Stimulated activated CD4-positive, alpha-beta T cell treated with anti-CD3 and anti-CD28 coated beads, Interleukin-15, amount 100 ng/mL, for 24 hours (primary cell): ENCODE measurements at places on chromosomes 5 and 9.

- no peak for DNase-seq
Observed at GRCh38 chr9:7174884-7175283, 417.1 kb downstream of the KDM4C start.

DNA sequence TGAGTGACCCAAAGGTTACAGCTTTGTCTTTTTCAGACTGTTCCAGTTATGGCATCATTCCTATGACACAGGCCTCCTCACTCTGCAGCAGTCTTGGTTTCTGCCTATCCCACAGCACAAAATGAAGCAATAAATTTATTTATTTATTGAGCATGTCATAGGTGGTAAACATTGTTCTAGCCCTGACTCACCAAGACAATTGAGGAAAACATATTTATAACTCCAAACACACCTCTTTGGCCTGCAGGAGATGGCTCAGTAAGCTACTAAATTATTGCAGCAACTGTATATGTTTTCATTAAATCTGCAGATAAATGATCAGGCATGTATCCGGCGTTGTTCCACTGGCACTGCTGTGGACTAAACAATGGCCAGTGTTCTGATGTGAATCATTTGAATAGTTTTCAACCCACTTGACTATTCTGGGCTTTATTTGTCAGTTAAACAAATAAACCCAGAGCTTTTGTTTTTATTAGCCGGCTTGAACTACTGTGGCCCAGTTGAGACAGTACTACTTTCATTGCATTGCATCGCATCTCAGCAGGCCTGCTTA is 83.2 kb downstream of the FOXD1 start:
- no peak for DNase-seq

GRCh38 chr5:168974082-168974481 is 326.9 kb downstream of the SLIT3 start:
- DNase-seq = no peak

DNA sequence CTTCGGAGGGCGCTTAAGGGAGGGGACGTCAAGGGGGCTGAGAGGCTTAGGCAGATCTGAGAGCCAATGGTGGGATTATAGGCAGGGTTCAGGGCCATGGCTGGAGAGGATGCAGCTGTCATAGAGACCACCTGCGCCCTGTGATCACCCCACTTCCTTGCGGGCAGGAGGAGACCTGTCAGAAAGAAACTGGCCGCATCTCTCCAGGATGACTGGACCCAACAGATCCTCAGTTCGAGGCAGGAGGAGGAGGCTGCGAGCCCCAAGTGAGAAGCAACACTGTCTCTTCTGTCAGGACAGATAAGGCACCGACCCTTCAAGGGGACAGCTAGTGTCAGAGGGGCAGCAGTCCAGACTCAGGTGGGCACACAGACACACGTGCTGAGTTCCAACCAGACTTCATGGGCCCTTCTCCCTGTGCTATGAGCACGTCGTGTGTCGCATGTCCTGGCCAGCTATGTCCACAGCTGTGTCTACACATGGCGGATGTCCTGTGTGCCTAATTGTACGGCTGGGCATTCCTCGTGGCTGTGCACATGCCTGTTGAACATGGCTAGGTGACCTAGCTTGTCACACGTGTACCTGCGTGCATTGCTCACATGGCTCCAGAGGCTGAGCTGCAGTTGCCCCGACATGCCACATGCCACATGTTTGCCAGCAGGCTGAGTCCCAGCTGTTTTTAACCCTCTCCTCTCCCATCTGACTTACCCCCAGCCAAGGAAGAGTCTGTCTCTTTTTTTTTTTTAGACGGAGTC is 583 bp upstream of the AQP3 start:
- DNase-seq = no peak

DNA sequence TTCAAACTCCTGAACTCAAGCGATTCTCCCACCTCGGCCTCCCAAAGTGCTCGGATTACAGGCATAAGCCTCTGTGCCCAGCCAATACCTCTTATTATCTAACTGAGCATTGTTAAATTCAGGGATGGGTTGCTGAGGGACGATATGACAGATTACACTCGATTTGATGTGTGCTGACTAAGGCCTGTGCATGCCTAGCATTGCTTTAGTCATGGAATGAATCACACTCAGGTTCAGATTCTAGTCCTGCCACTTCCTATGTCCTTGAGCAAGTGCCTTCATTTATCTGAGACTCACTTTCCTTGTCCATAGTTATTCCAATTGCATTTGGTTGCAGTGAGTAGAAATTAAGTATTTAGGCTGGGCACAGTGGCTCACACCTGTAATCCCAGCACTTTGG is 19.5 kb downstream of the THBS4 start:
- DNase-seq = no peak

- DNase-seq = peak; percentile 27
Observed at GRCh38 chr9:78030296-78030552, 1.4 kb downstream of the GNAQ start.

DNA sequence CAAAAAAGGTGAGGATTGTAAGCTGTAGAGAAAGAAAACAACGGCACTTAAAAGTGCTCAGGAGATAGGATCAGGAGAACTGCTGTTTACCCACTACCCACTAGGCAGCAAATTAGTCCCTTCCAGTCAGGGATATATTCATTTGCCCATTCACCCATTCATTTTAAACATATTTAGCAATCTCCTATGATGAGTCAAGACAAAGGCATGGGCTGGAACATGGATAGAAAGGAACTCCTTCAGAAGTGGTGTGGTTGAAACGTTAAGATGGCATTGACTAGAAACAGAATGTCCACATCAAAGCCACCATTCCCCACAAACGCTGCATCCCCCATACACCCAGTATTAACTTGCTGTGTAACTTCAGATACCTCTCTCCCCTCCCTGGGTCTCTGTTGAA is 225.7 kb downstream of the ASTN2 start:
- no peak for DNase-seq

DNA sequence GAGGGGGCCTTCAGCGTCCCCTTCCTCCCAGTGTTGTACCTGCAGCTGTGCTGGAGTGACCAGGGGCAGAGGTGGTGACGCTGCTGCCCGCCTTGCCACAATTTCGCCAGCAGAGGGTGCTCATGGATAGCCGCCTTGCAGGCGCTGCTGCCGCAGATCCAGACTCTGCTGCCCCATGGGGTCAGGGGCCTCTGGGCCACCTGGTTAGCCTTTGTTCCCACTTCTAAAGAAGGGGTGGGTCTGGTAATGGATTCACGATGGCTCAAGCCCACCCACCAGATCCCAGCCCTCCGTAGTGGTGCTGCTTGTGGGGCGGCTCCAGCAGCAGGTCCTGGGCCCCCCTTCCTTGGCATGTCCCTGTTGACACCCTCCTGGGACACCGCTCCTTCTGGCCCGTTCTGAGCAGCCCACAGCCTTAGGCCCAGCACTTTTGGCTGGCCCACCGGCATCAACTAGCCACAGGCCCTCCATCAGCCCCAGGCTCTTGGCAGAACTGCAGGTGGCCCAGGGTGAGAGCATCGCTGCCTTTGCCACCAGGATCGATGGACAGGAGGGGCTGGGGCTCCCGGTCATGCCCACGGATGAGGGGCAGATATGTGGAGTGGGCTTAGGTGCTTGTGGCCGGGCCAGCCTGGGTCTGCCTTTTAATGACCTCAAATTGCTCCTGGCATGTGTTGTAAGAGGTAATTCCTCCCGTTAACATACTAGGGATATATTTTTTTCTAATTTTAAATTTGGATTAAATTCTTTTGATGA is 57.2 kb downstream of the COL5A1 start:
- peak; percentile 73 for DNase-seq

DNA sequence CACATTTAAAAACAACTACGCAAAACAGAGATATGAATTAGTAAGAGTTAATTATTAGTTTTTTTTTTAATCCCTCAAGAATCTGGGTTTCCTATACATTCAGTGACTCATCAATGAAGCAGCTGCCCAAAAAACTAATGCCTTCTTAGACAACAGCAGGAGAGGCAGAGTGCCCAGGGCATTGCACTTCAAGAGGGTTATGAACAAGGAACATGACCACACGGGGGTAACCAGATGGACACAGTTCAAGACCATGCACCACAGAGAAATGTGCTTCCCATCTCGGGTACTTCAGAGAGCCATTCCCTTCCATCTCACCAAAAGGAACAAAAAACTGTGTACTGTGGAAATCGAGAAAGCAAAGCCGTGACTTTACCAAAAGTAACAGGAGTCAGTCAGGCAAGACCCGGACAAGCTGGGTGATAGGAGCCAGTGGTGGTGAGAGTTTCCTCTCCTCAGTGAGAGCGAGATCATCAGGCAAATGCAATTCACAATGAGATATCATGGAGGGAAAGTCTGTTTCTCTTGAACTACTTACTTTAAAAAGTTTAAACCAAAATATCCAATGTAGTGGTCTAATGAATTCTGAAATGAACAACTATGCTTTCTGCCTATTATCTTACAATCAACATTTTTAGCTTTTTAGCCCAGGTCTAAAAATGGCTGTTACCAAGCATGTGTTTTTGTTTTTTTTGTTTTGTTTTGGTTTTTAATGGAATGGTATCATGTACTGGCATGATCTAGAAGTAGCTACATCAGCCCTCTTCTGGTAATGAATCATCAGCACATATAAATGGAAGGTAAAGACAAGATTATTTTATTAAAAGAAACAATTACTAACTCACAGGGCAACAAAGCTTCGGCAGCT is 192.1 kb downstream of the TSSK1B start:
- no peak for DNase-seq

DNA sequence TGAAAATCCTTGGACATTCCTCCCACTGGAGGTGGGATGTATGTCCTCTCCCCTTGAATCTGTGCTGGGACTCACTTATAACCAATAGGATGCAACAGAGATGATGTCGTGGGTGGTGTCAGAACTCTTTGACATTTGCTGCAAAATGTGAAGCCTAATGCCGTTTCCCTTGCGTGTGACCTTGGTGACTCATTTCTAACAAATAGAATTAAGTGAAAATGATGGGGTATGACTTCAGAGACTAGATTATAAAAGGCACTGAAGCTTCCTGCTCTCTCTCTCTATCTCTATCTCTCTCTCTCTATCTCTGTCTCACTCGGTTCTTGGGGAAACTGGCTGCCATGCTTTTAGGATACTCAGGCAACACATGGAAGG is 126.1 kb upstream of the STC2 start:
- no peak for DNase-seq

- DNase-seq = no peak
Observed at GRCh38 chr9:76882686-76883085, 23.2 kb downstream of the PRUNE2 start.

DNA sequence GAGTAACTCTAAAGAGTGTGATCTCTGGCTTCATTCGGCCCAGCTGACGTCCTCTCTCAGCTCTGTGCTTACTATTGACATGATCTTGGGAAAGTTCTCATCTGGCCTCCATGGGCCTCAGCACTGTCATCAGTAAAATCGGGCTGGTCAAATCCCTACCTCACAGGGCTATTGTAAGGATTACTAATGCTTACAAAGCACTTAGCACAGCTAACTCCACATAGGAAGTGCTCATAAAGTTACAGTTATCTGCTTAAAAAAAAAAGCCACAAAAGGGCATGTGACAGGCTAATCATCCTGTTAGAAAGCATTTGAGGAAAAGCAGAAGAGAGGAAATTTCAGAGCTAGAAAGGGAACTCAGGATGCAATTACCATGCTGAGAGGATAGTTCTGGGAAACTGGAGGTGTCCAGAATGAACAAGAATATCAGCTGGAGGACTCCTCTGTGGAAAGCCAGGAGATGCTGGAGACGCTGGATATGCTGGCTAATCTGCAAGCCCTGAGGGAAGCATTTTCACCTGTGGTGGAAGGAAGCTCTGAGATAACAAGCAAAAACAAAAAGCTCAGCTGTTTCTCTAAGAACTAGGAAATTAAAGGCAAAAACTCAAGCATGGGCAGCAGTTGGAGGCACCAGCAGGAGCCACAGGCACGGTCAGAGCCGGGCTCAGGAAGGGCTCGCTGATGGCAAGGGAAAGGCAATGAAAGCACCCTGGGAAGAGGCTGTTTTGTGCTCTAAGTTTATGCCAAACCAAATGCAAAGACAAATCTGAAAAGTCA is 4.4 kb upstream of the BHMT start:
- DNase-seq = no peak

- DNase-seq = no peak
Observed at GRCh38 chr9:106481013-106481609, 381.9 kb upstream of the ZNF462 start.

DNA sequence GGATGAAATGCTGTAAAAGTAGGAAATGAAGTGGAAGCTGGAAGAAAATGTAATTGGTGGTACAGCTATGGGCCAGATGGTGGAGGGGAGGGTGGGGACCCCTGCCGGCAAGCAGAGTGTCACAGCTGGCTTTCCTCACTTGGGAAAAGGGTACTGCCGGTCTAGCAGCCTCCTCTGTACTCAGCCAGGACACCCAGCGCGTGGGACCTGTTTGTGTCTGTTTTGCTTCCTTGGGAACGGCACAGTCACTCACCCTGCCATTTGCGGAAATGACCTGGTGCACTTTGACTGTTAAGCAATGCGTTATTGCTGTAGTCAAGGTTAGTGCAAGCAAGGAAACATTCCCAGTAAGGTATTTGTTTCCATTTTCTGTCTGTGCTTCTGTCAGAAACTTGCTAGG is 10.1 kb downstream of the TMEM252 start:
- DNase-seq = no peak

DNA sequence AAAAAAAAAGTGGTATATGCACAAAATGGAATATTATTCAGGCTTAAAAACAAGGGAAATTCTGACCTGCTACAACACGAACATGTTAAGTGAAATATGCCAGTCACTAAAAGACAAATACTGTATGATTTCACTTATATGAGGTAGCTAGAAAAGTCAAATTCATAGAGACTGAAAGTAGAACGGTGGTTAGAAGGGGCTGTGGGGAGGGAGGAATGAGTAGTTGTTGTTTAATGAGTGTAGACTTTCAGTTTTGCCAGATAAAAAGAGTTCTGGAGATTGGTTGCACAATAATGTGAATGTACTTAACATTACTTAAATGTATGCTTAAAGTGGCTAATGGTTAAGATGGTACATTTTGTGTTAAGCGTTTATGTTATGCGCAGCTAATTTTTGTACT is 79.5 kb upstream of the IL12B start:
- peak; percentile 50 for DNase-seq

DNA sequence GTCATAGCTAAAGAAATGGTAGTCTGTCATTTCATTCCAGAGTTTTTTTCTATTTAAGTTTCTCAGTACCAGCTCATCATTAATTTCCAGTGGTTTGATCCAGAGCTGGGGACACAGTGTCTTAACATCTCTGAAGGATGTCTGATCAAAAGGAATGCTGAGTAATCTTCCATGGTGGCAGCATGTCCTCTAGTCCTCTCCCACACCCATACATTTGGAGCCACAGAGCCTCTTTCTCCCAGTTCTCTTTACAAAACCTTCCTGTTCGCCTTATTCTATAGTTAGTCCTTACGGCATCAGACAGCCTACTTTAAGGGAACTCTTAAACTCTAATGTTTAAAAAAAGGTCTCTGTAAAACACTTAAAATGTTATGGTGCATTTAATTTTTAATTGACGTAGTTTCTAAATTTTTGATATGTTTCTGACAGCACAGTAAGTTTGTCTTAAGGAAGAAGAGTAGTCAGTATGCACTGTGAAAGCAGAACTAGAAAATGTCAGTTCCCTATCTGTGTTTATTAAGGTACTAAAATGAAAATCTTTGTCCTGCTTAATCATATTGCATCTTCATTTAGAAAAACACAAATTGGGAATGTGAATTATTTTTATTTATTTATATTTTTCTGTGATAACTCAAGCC is 96.8 kb downstream of the INIP start:
- no peak for DNase-seq
